ENCODE measurements at places on chromosomes 16 and 17. TPM values are rescaled to one million over a fixed set of nuclear protein-coding genes. Genes with fewer than 3 reads are reported as not detected.

The NRN1L gene
- total RNA-seq, result 0.79 TPM

The ITGAD gene
- not detected for total RNA-seq

The CACNG3 gene
- not detected for total RNA-seq

The GAST gene
- total RNA-seq, result not detected

The PYDC1 gene
- not detected for total RNA-seq

The CDRT15L2 gene
- total RNA-seq, result not detected

The TEKT1 gene
- not detected for total RNA-seq

The ZFP3 gene
- total RNA-seq, result 3.1 TPM

The CIITA gene
- 0.79 TPM for total RNA-seq

The ARHGDIG gene
- not detected for total RNA-seq

The TMEM88 gene
- 3.3 TPM for total RNA-seq

The ANKFN1 gene
- 13.3 TPM for total RNA-seq

The PSME3 gene
- total RNA-seq, result 83.7 TPM

The KRTAP4-5 gene
- not detected for total RNA-seq

The PRR11 gene
- total RNA-seq, result 3.1 TPM

The MYLK3 gene
- total RNA-seq, result 0.11 TPM

The SCGB1C2 gene
- not detected for total RNA-seq

The RUNDC3A gene
- not detected for total RNA-seq

The TMEM106A gene
- total RNA-seq, result 4.3 TPM

The CEP295NL gene
- 2.7 TPM for total RNA-seq

The ADAMTS18 gene
- total RNA-seq, result not detected

The TMIGD1 gene
- total RNA-seq, result not detected

The SEZ6 gene
- not detected for total RNA-seq

The PIMREG gene
- 10.8 TPM for total RNA-seq

The RPS15A gene
- total RNA-seq, result 1,211 TPM

The KRTAP9-8 gene
- not detected for total RNA-seq

The PPL gene
- 33.4 TPM for total RNA-seq

The WNT9B gene
- total RNA-seq, result not detected

The TEKT5 gene
- not detected for total RNA-seq

The GNG13 gene
- total RNA-seq, result 0.39 TPM

The CCL5 gene
- total RNA-seq, result not detected

The HIC1 gene
- 11.6 TPM for total RNA-seq

The ZPBP2 gene
- not detected for total RNA-seq

The KRTAP4-6 gene
- total RNA-seq, result not detected

The DVL2 gene
- 82.5 TPM for total RNA-seq

The CMTM2 gene
- not detected for total RNA-seq

The KRTAP2-4 gene
- total RNA-seq, result not detected

The BMERB1 gene
- 1.6 TPM for total RNA-seq

The ZNF469 gene
- 11.8 TPM for total RNA-seq

The WFIKKN1 gene
- total RNA-seq, result 0.33 TPM

The MLYCD gene
- 3.1 TPM for total RNA-seq

The DHRS7C gene
- total RNA-seq, result not detected

The SPATA32 gene
- total RNA-seq, result 0.33 TPM

The CHMP6 gene
- 24.7 TPM for total RNA-seq

The DOC2A gene
- not detected for total RNA-seq

The MYH13 gene
- not detected for total RNA-seq

The GCGR gene
- not detected for total RNA-seq

The ATP2A1 gene
- total RNA-seq, result 0.11 TPM

The CTF1 gene
- 7.5 TPM for total RNA-seq

The RDM1 gene
- under 0.01 TPM for total RNA-seq

The MYCBPAP gene
- 2.0 TPM for total RNA-seq

The RUSF1 gene
- total RNA-seq, result 61.6 TPM

The PPP1R1B gene
- total RNA-seq, result 3.5 TPM

The MYH8 gene
- total RNA-seq, result not detected

The UTP18 gene
- 27.1 TPM for total RNA-seq

The PERCC1 gene
- total RNA-seq, result not detected

The NDRG4 gene
- 12.6 TPM for total RNA-seq

The PRSS53 gene
- total RNA-seq, result 3.1 TPM

Measured in placental epithelial cell (primary cell).